Head of caudate nucleus (tissue), 42 donors: ENCODE measurements at places on chromosomes 13 and 19.

DNA sequence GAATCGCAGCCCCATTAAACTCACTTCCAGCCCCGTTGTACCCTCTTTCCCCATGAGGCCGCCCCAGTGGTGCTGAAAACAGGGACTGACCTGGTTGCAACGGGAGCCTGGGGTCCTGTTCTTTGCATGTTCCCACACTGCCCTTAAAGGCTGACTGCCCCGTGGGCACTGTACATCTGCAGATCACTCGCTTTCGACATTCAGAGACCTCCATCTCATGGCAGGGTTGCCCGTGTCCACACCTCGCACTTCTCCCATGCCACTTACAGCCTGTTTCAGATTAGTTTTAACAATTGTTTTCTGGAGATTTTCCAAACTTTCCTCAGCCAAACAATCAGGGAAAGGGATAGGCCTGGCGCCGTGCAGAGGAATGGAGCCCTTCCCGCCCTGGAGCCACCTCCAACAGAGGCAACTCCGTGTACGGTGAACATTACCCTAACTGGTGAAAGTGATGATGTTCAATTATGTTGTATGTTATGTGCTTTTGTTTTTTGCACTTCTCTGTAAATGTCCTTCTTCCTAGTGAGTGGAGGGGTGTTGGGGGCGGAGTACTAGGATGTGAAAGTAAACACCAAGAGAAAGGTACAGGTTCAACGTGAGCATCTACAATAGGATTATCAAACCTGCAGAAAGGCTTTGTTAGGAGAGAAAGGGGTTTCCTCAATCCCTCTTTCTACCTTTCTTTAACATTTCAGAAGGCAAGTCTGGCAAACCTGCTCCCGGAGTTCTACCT lies 262.8 kb downstream of the FOXO1 start:
- DNase-seq, result no peak

GRCh38 chr13:70173598-70173959 lies 65.3 kb upstream of the KLHL1 start:
- DNase-seq, result no peak

DNA sequence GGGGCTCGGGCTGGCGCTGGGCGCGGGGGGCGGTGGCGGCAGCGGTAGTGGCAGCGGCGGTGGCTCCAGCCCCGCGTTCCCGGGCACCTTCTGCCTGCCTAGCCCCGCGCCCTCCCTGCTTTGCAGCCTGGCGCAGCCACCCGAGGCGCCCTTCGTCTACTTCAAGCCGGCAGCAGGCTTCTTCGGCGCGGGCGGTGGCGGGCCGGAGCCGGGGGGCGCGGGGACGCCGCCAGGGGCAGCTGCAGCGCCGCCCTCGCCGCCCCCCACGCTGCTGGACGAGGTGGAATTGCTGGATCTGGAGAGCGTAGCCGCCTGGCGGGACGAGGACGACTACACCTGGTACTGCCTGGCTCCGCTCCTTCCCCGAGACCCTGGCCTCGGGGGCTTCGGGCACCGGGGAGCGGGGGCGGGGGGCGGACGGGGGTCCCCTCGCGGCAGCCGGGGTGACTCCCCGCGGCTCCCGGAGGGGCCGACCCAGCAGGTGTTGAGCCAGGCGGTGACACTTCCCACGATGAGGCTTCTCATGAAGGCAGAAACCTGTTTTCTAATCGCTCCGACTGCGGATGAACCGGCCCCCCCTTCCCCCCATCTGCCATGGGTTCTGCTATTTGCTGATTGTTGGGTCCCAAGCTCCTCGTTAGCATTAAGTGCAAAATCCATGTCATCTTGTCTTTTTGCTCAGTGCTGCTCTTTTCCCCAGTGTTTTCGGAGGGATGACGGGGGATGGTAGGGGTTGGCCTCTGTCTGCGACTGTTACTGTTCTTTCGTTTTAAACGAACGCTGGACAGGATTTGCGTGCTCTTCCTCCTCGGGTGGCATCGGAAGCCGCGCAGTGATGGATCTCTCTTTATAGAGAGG lies 943 bp downstream of the SLAIN1 start:
- peak; percentile 38 for DNase-seq

- DNase-seq, result no peak
Observed at GRCh38 chr19:41416194-41416674, 10.9 kb downstream of the B3GNT8 start.

GRCh38 chr13:43124490-43124889 lies 101.1 kb downstream of the DNAJC15 start:
- DNase-seq, result no peak

DNA sequence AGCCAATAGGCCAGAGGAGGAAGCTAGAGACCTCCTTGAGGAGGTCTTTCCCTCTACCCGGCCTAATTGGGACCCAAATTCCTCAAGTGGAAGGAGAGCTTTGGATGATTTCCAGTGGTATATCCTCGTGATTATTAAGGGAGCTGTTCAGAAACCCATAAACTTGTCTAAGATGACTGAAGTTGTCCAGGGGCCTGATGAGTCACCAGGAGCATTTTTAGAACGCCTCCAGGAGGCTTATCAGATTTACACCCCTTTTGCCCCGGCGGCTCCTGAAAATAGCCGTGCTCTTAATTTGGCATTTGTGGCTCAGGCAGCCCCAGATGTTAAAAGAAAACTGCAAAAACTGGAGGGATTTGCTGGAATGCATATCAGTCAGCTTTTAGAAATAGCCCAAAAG lies 198.1 kb downstream of the ZNF486 start:
- DNase-seq, result no peak

- DNase-seq, result no peak
Observed at GRCh38 chr19:29378126-29378525, 147.7 kb upstream of the VSTM2B start.
